ENCODE measurements at places on chromosomes 6 and 20. TPM values are rescaled to one million over a fixed set of nuclear protein-coding genes. Genes with fewer than 3 reads are reported as not detected.

DNA sequence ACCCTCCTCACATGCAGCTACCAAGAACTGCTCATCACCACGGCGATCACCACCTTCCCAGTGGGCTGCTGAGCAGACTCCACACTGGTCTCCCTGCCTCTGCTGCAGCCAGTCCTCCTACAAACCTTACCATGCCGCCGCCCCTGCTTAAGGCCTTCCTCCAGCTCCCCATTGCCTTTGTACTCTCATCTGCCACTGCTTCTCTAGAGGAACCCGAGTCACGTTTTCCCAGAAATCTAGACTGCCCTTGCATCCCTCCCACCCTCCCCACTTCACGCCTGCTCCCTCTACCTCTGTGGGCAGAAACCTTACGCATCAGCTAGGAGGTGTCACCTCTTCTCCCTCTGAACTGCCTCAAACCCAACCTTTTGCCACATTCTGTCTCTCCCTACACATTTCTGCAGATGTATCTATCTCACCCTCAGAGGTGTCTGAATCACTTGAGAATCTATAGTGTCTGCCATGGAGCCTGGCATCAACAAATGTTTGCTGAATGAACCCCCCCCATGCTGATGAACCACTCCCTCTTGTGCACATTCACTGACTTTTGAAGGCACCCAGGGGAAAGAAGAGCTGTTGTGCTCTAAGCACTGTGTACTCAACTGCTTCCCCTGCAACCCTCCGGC lies 4.3 kb downstream of the E2F1 start:
- no peaks in the 10 kb centered on the region for H3K27me3 ChIP-seq
- no peaks in the 10 kb centered on the region for H3K36me3 ChIP-seq
- no peak overlapping the region for H3K4me3 ChIP-seq
- no peak for DNase-seq
- no peak overlapping the region for H3K27ac ChIP-seq

DNA sequence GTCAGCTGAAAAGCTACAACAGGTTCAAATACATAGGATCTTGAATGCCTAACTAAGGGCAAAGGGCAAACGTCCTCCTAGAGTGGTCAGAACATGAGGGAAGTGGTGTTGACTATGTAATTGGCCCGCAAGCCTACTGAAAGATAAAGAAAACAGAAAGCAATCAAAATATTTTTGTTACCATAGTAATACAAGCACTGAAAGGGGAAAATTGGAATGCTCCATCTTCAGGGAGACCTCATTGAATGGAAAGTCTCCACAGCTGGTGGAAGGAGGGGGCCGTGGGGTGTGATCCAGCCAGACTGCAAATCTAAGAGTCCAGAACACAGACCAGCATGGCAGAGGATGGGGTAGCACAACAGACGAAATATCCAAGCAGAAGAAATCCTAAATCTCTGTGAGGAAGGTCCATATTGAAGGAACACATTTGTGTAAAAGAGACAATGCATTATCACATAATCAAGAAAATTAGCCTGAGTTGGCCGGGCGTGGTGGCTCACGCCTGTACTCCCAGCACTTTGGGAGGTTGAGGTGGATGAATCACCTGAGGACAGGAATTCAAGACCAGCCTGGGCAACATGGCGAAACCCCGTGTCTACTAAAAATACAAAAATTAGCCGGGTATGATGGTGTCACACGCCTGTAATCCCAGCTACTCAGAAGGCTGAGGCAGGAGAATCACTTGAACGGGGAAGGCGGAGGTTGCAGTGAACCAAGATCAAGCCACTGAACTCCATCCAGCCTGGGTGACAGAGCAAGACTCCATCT lies 39.5 kb downstream of the MTFR2 start:
- no peaks in the 10 kb centered on the region for H3K27me3 ChIP-seq
- H3K4me1 ChIP-seq: no peaks in the 10 kb centered on the region
- no peak for DNase-seq
- no peaks in the 10 kb centered on the region for H3K36me3 ChIP-seq

GRCh38 chr6:165605901-165606739 lies 56.9 kb downstream of the PDE10A start:
- no peak overlapping the region for H3K4me3 ChIP-seq
- DNase-seq: no peak
- H3K27ac ChIP-seq: no peak overlapping the region
- no peaks in the 10 kb centered on the region for H3K36me3 ChIP-seq
- H3K4me1 ChIP-seq: no peaks in the 10 kb centered on the region

DNA sequence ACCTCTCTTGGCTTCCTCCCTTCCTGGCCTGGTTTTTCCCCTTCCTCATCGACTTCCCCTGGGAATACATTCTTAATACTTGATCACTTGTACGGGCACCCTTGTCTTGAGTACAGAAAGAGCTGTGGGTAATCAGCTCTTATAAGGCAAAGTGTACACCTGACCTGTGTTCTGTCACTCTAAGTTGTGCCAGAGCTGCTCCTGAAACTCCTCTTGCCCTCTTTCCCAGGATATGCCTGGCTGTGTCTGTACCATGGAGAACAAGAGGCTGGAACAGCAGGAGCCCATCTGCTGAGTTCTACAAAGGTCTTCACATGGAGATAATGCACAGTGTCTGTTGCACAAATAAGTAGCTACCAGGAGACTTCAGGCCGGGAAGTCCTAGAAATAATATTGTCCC lies 110.1 kb downstream of the FOXA2 start:
- no peaks in the 10 kb centered on the region for H3K4me1 ChIP-seq
- no peak for DNase-seq
- H3K27me3 ChIP-seq: no peaks in the 10 kb centered on the region
- H3K36me3 ChIP-seq: no peaks in the 10 kb centered on the region

DNA sequence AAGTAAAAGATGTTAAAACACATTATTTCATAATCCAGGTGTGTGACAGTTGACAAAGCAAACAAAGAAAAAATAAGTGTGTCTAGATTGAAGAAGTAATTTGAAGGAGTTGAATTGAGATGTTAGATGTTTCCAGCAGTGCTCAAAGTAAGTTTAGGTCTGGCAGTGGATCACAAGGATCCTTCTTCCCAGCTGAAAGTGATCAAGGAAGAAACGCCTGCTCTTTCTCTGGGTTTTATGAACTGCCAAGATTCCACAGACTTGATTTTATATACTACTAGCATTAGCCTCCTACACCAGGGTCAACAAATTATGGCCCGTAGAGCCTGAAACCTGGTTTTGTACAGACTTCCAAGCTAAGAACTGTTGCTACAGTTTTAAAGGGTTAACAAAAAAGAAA lies 30.3 kb downstream of the STX7 start:
- H3K4me1 ChIP-seq: no peaks in the 10 kb centered on the region
- H3K27ac ChIP-seq: no peak overlapping the region
- peaks cover 11% of the 10 kb centered on the region for H3K36me3 ChIP-seq

MEP1A gene
- total RNA-seq: not detected

Measured in tibial nerve (tissue), 4 donors.